ENCODE measurements at places on chromosomes 3 and 15. TPM values are rescaled to one million over a fixed set of nuclear protein-coding genes. Genes with fewer than 3 reads are reported as not detected.

Gene CLEC3B
- total RNA-seq, result 0.75 TPM

Gene MGA
- 21.4 TPM for total RNA-seq

Gene CAPN3
- 12.3 TPM for total RNA-seq

Gene ABI3BP
- total RNA-seq, result 76.1 TPM

Gene LTK
- total RNA-seq, result 6.4 TPM

Gene GPR171
- total RNA-seq, result not detected

Gene AMOTL2
- 116 TPM for total RNA-seq

Gene TAGLN3
- 0.56 TPM for total RNA-seq

Gene CHRD
- total RNA-seq, result 18.8 TPM

Gene TMEM212
- total RNA-seq, result not detected

Gene DMXL2
- total RNA-seq, result 27.9 TPM

Gene LRRC31
- not detected for total RNA-seq

Gene GABPB1
- 29.2 TPM for total RNA-seq

Gene ZDHHC23
- total RNA-seq, result not detected

Gene SH2D7
- total RNA-seq, result 0.31 TPM

Gene CLDN1
- 0.62 TPM for total RNA-seq

Gene KLHL40
- total RNA-seq, result 67.1 TPM

Gene RARB
- not detected for total RNA-seq

Gene RLBP1
- total RNA-seq, result not detected

Gene USP13
- 29.8 TPM for total RNA-seq

Gene ATP13A5
- total RNA-seq, result not detected

Gene EFHB
- not detected for total RNA-seq

Gene C3orf80
- total RNA-seq, result 0.21 TPM

Gene GOLGA8S
- total RNA-seq, result not detected

Gene PRRT3
- 1.1 TPM for total RNA-seq

Gene SEMA4B
- 1.8 TPM for total RNA-seq

Gene SNTN
- total RNA-seq, result not detected

Gene TP63
- 2.5 TPM for total RNA-seq

Gene JAGN1
- 50.5 TPM for total RNA-seq

Gene ITIH1
- not detected for total RNA-seq

Gene SV2B
- not detected for total RNA-seq

Gene RAB6B
- total RNA-seq, result 1.1 TPM

Gene GP9
- total RNA-seq, result not detected

Gene SYNPR
- not detected for total RNA-seq

Gene LYZL4
- not detected for total RNA-seq

Gene LRRC49
- total RNA-seq, result 4.0 TPM

Gene MCTP2
- total RNA-seq, result not detected

Gene KAT2B
- total RNA-seq, result 25.3 TPM

Gene TNFSF10
- total RNA-seq, result not detected

Gene SEC11A
- 178 TPM for total RNA-seq

Gene ZPLD1
- total RNA-seq, result 0.59 TPM

Gene CHST13
- not detected for total RNA-seq

Gene KCNH8
- total RNA-seq, result not detected

Gene FEZF2
- total RNA-seq, result not detected

Gene MYH15
- 0.19 TPM for total RNA-seq

Gene LRRC3B
- total RNA-seq, result not detected

Gene LCTL
- total RNA-seq, result 0.13 TPM

Data from myocyte (in vitro differentiated cells).